ENCODE measurements at places on chromosomes 7 and 10.

- DNase-seq = no peak
Observed at GRCh38 chr7:139094596-139094995, 14.9 kb downstream of the ZC3HAV1 start.

- peak; percentile 30 for DNase-seq
Observed at GRCh38 chr10:21531164-21531563, 2.9 kb upstream of the MLLT10 start.

GRCh38 chr10:14839305-14839695 lies 1.2 kb downstream of the HSPA14 start:
- no peak for DNase-seq

DNA sequence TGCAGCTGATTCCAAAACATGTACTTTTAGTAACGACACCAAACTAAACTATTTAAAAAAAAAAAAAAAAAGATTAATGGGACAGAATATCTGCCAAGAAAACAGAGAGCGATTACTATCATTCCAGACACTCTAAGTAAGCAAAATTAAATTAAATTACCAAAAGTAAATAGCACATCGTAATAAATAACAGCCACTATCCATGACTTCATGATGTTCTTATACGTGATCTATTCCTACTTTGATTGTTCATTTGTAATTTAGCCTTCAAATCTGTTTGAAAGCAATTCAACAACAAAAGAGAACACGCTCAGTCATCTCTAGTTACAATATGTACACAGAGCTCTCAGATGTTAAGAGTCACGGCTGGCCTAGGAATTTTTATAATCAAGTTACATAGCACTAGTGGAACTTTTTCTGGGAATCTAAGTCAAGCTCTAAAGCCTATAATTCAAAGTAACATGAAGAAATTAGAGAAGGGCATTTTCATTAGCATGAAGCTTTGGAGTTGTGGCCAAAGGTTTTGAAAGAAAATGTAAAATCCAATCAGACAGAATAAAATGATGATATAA lies 241.7 kb upstream of the NEBL start:
- no peak for DNase-seq

- no peak for DNase-seq
Observed at GRCh38 chr10:122178655-122179054, 92.4 kb upstream of the BTBD16 start.

- no peak for DNase-seq
Observed at GRCh38 chr10:131738396-131738735, 162.4 kb upstream of the PPP2R2D start.

DNA sequence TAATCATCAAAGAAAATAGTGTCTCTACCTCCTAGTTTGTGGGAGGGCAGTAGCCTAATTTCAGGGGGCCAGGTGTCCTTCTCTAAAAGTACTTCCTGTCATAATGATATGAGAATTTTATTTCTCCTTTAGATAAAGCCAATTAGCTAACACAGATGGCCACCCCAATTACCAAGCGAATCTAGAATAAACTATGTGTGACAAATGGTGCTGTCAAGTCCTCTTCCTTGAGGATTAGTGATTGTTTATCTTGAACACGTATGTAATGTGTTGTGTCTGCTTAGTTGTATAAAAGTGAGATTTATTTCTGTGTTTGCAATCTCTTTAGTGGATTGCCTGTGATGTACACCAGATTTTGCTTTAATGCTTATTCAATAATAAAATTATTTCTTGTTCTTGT lies 1120.0 kb downstream of the SORCS1 start:
- DNase-seq = no peak

DNA sequence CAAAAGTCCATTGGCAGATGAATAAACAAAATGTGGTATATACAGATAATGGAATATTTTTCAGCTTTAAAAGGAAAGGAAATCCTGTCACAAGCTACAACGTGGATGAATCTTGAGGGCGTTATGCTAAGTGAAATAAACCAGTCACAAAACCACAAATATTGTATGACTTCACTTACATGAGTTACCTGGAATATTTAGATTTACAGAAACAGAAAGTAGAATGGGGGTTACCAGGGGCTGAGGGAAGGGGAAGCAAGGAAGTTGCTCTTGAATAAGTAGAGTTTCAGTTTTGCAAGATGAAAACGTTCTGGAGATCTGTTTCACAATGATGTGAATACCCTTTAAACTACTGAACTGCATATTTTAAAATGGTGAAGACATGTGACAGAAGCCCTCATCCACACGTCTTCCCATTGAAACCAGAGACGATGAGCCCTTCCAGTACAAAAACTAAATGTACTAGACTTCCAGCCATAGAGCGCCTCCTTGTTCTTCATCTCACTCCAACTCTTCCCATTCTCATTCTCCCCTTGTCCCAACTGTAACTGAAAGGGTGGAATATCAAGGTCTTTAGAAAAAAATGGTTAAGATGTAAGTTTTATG lies 62.4 kb downstream of the MICU1 start:
- peak; percentile 88 for DNase-seq

DNA sequence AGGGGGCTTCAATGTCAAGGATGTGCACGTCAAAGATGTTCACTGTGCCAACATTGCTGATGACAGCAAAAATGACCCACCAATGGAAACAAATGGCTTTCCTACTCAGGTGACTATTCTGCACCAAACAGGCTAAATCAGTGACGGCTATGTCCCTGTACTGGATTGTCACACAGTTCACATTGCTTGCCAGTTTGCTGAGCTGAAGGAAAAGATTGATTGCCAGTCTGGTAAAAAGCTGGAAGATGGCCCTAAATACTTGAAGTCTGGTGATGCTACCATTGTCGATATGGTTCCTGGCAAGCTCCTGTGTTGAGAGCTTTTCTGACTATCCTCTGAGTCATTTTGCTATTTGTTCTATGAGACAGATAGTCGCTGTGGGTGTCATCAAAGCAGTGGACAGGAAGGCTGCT lies 202.2 kb upstream of the ETV1 start:
- no peak for DNase-seq

DNA sequence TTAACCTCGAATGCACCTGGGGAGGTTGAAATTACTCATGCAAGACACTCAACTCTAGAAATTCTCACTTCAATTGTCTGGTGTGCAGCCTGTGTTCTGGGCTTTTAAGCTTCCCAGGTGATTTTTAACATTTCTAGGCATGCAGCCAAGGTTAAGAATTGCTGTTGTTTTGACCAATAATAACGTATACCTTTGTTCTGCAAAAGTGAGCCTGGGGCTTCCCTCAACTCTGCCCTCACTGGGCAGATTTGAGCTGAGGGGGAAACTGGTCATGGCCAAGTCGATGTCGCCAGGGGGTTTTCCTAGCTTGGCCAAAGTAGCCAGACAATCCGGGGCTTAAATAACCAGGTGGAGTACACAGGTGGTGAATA lies 568 bp downstream of the PRSS2 start:
- DNase-seq = no peak

DNA sequence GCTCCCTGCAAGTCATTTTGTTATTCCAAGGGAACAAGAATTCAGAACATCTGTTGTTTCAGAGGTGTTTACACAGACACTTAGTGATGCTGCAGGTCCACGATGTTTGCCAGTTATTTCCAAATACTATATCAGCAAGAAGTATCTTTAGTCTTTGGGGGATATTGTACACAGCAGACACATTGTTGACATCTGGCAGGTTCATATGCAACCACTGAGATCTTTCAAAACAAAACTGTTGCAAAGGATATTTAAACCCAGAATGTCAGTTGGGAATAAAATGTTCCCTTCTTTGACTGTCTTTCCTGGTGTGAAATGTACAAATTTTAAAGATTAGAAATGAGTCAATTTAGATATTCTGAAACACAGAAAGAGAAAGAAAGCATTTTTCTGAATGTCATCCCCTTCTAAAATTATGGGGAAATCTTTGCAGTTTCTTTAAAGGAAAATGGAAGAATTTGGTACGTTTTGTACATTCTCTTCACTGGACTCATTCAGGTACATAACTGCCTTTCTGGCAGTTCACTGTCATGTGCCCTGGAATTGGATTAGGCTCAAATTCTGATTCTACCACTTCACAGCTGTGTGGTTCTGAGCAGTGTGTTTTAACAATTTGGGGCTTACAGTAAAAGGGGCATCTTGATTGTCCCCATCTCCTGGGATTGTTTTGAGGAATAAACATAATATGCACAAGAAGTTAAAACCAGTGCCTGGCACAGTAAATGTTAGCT lies 40.3 kb upstream of the CELF2 start:
- no peak for DNase-seq

DNA sequence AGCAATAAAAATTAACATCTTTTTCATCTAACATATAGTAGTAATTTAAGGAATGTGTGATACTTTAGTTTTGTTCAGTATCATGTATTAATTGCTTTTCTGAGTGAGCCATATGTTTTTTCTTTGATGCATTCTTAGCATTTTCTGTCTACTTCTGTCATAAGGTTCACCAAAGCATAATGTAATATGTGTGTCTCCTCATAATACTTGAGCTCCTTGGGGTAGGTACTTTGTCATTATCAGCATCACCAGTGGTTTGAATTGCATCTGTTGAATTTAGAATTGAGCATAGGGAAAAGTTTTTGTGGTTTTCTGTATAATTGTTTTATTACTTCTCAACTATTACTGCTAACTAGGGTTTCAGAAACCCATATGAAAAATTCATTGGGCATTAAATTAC lies 26.5 kb downstream of the VPS50 start:
- DNase-seq = no peak

GRCh38 chr7:20407585-20408466 lies 77.1 kb downstream of the ITGB8 start:
- no peak for DNase-seq

GRCh38 chr10:106866244-106866845 lies 298.2 kb downstream of the SORCS1 start:
- DNase-seq = no peak

DNA sequence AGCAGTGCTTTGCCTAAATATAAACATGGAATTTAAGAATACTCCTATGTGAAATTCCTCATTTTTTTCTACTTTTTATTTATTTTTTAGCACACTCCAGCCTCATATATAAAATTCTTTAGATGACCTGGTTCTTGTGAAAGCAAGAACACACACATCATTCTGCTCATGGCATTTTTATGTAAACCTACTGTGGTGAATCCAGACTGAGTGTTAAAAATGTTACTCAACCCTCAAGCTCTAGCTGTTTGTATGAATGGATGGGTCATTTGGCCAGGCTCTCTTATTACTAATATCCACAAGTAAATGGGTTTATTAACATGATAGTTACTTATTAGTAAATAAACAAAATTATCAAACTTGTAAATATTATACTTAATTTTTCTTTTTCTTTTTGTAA lies 551.7 kb upstream of the LRRN3 start:
- DNase-seq = no peak

DNA sequence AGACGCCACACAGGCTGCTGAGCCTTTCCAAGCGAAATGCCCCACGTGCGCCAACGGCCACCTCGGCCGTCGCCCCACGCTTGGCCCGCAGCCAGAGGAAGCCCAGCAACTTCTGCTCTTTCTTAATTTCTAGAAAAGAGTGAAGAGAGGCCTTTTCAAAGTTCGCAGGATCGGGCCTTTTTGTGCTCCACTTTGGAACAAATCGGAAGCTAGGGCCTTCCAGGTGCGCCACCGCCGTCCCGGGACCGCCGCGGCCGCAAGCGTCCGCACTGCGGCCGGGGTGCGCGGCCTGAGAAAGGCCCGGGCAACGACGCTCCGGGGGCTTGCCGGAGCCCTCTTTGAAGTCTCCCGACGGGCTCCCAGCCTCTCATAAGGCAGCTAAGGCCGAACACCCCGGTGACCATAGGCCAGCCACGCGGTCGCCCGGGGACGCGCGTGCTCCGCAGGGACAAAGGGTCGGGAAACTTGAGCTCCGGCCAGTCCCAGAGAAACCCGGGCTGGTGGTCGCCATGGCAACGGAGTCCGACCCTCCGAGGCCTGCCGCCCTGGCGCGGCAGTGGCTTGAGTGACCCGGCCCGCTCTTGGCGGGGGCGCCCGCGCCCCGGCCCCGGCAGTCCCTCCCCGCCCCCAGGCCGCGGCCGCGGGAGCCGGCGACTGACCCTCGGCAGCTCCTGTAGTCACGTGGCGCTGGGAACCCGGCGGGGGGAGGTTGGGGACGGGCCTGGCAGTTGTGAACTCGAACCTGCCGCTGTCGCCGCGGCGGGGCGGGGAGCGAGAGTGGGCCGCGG lies at the start of gene REPIN1:
Gene REPIN1 (plus strand): TSS at position 727 of the 788 bp plus-strand sequence. CDS start 890 bp downstream, outside the sequence.
- peak; percentile 82 for DNase-seq

DNA sequence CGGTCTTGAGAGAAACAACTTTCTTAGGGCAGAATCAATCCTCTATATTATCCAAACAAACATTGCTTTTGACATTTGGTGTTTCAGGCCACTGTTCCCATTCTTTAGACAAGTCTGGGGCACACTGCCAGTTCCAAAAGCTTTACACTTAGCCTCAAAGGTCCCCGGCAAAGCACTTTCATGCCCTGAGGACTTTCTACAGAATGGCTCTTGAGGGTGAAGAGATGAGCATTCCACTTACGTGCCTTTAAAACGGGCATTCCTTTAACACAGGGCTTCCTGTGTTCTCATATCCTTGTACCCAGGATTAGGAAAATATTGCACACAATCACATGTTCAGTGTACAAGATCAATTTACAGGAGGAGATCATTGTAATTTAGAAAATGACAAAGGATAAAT lies 13.1 kb upstream of the TMEM213 start:
- DNase-seq = no peak

DNA sequence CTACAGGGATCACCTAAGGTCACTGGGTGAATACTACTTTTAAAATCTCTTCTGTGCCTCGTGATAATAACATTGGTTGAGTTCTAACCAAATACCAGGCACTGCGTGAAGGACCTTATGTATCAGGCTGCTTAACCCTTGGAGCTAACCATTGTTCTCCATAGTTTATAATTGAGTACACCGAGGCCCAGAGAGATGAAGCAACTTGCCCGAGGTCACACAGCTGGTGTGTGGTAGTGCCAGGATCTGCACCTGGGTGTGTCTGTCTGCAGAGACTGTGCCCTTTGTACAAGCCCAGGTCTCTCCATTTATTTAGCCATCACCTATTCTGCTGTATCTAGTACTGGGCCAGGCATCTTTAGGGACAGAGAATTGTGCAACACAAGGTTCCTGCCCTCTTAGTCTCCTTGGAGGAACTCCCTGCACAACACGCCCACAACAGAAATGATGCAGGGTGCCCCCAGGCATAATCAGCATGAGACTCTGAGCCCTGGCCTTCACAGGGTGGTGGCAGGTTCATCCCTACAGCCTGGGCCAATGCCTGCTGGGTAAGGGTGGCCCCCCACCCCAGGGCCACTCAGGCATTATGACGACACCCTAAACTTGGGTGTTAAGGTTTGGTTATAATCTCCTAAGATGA lies 31.5 kb downstream of the UNC5B start:
- DNase-seq = no peak

DNA sequence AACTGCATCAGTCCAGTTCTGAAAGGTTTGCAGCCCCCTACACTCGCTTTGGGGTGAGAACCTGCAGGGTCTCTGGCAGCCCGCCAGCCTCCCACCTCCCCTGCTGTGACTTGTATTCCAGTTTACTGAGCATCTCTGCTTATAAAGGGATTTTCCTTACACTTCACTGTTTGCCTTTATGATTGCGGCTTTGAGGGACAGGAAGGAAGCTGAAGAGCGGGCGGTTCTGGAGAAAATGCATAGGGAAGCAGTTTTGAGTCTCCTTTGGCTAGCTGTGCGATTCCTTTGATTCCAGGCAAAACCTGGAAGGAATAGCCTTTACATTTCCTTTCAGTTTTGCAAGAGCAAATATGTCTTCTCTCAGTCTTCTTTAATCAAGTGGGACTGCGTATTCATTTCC lies 65.0 kb upstream of the TRIM8 start:
- DNase-seq = no peak

Data from activated CD4-positive, alpha-beta T cell treated with anti-CD3 and anti-CD28 coated beads, Interleukin-2, amount 50 U/mL, for 16 hours (primary cell).